Esophagus muscularis mucosa (tissue), 4 donors: ENCODE measurements at places on chromosomes 3 and 15. TPM values are rescaled to one million over a fixed set of nuclear protein-coding genes. Genes with fewer than 3 reads are reported as not detected.

DNA sequence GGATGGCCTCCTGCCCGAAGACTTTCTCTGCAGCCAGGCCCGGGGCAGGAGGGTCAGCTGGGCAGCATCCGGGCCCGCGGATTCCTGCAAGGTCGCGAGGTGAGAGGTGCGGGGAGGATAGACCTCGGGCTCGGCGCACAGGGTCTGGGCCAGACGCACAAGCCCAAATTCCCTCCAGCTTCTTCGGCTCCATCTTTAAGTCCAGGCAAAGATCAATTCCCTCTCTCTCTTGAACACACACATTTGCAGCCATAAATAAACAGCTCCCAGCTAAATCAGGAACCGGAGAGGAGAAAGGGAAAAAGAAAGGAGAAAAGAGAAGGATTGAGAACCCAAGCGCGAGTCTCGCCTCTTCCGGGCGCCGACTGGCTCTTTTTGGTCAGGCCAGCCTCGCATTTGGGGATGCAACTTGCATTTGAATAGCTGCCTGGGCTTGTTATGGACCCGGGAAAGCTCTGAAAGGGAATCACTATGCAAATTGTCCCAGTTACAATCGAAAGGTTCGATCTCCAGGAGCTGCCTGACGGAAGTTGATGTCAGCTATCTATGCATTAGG, 14.5 kb upstream of the ONECUT1 start:
- H3K36me3 ChIP-seq = no peaks in the 10 kb centered on the region
- peaks cover 100% of the 10 kb centered on the region for H3K27me3 ChIP-seq
- no peak overlapping the region for H3K27ac ChIP-seq

GRCh38 chr15:91099616-91099994, 452 bp upstream of the SV2B start:
- peaks cover 15% of the 10 kb centered on the region for H3K27me3 ChIP-seq
- peaks cover 25% of the 10 kb centered on the region for H3K4me1 ChIP-seq
- H3K36me3 ChIP-seq = no peaks in the 10 kb centered on the region
- H3K27ac ChIP-seq = no peak overlapping the region
- H3K4me3 ChIP-seq = peak overlapping the region; percentile 55

GRCh38 chr3:34396288-34396687, 597.9 kb downstream of the PDCD6IP start:
- DNase-seq = no peak
- no peaks in the 10 kb centered on the region for H3K27me3 ChIP-seq
- H3K4me1 ChIP-seq = no peaks in the 10 kb centered on the region
- no peaks in the 10 kb centered on the region for H3K36me3 ChIP-seq
- H3K4me3 ChIP-seq = no peak overlapping the region

DNA sequence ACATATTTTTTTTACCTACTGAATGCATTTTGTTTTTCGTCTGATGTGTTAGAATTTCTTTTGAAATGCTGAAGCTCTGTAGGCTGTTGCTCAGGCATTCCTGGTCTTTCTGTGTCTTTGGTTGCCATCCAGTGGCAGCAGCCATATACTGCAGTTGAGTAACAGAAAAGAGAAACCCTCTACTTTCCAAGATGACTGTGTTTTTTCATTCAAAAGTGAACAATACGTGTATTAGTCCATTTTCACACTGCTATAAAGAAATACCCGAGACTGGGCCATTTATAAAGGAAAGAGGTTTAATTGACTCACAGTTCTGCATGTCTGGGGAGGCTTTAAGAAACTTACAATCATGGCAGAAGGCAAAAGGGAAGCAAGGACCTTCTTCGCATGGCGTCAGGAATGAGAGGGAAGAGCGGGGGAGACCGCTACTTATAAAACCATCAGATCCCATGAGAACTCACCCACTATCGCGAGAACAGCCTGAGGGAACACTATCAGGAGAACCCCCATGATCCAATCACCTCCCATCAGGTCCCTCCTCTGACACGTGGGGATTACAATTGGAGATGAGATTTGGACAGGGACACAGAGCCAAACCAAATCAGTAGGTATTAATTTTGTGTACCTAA, 4.7 kb upstream of the GOLGA8B start:
- peaks cover 7% of the 10 kb centered on the region for H3K4me1 ChIP-seq
- H3K27ac ChIP-seq = peak overlapping the region; percentile 54
- H3K4me3 ChIP-seq = peak overlapping the region; percentile 34
- H3K36me3 ChIP-seq = no peaks in the 10 kb centered on the region
- peaks cover 4% of the 10 kb centered on the region for H3K27me3 ChIP-seq

DNA sequence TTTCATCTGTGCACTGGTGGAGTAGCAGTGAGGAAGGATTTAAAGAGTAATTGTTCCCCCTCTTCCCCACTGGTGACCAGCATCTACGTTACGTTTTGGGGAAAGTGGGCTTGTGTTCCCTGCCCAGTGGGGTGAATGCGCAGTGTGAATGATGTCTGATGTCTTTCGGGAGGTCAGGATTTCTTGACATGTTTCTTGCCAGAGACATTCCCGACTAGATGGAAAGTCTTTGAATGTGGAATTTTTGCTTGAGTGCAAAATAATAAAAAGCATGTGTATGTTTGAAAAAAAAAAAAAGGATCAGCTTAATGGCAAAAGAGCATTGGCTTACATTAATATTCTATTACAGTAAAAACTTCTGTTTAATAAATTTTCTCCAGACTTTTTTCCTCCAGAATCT, 632.2 kb downstream of the FOXP1 start:
- no peak overlapping the region for H3K4me3 ChIP-seq
- no peak overlapping the region for H3K27ac ChIP-seq
- H3K4me1 ChIP-seq = peaks cover 4% of the 10 kb centered on the region
- no peak for DNase-seq
- no peaks in the 10 kb centered on the region for H3K36me3 ChIP-seq

GRCh38 chr3:71907996-71908395, 123.0 kb upstream of the PROK2 start:
- peaks cover 10% of the 10 kb centered on the region for H3K4me1 ChIP-seq
- no peak overlapping the region for H3K4me3 ChIP-seq
- DNase-seq = no peak
- H3K36me3 ChIP-seq = no peaks in the 10 kb centered on the region

DNA sequence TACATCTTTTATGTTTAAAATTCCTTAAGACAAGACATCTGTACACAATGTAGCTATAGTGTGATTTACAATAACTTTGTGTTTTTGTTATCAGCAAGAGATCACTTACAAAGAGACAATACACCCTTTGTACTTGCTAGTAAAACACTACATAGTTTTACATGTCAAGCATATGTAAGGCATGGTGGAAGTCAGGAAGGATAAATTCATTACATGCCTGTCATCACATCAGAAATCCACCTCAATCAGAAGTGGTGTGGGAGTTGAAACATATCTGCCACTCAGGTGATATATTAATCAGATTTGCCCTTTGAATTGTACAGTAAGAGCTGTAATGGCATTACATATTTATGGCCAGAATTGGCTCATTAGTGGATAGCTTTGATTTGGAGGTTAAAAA, 95.5 kb downstream of the MBNL1 start:
- H3K36me3 ChIP-seq = no peaks in the 10 kb centered on the region
- no peak for DNase-seq
- no peaks in the 10 kb centered on the region for H3K27me3 ChIP-seq
- H3K4me3 ChIP-seq = no peak overlapping the region
- H3K4me1 ChIP-seq = peaks cover 80% of the 10 kb centered on the region
- no peak overlapping the region for H3K27ac ChIP-seq

- no peak overlapping the region for H3K27ac ChIP-seq
- DNase-seq = no peak
- no peaks in the 10 kb centered on the region for H3K4me1 ChIP-seq
- no peak overlapping the region for H3K4me3 ChIP-seq
- H3K27me3 ChIP-seq = no peaks in the 10 kb centered on the region
These were observed 683.4 kb upstream of the CFAP20DC start for GRCh38 chr3:59733041-59733809.

- no peak overlapping the region for H3K4me3 ChIP-seq
- no peak for DNase-seq
- no peaks in the 10 kb centered on the region for H3K4me1 ChIP-seq
- no peaks in the 10 kb centered on the region for H3K27me3 ChIP-seq
- no peaks in the 10 kb centered on the region for H3K36me3 ChIP-seq
These were observed 63.7 kb downstream of the WHAMM start for GRCh38 chr15:82873000-82873680.

DNA sequence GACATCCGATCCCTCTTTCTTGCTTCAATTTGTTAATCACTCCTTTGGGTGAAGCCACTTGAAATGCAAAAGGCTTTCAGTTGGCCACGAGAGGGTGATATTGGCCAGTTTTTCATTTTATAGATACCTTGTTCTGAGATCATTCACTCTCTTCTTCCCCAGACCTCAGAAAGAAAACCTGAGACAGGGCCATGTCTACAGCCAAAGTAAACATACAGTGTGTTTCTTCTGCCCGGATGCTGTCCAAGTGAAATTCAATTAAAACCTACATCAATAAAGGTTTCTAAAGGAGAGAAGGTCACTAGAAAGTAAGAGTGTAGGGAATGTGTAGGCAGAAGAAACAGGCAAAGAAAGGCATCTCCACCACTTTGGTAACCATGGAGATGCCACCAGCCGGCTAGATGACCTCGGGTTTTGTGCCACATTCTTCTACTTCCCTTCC, 39.5 kb upstream of the FMN1 start:
- peaks cover 4% of the 10 kb centered on the region for H3K27me3 ChIP-seq
- no peak overlapping the region for H3K4me3 ChIP-seq
- H3K4me1 ChIP-seq = no peaks in the 10 kb centered on the region

GRCh38 chr3:19263606-19264005, 115.3 kb downstream of the KCNH8 start:
- no peaks in the 10 kb centered on the region for H3K4me1 ChIP-seq
- no peaks in the 10 kb centered on the region for H3K27me3 ChIP-seq
- no peak overlapping the region for H3K27ac ChIP-seq
- no peak overlapping the region for H3K4me3 ChIP-seq
- no peak for DNase-seq
- H3K36me3 ChIP-seq = no peaks in the 10 kb centered on the region

GRCh38 chr3:9957214-9957613, 5.0 kb upstream of the PRRT3 start:
- H3K36me3 ChIP-seq = peaks cover 25% of the 10 kb centered on the region
- DNase-seq = no peak
- peaks cover 17% of the 10 kb centered on the region for H3K4me1 ChIP-seq

GRCh38 chr15:64610257-64610919, 150.0 kb downstream of the ZNF609 start:
- no peaks in the 10 kb centered on the region for H3K36me3 ChIP-seq
- no peak overlapping the region for H3K4me3 ChIP-seq
- H3K27ac ChIP-seq = no peak overlapping the region

DNA sequence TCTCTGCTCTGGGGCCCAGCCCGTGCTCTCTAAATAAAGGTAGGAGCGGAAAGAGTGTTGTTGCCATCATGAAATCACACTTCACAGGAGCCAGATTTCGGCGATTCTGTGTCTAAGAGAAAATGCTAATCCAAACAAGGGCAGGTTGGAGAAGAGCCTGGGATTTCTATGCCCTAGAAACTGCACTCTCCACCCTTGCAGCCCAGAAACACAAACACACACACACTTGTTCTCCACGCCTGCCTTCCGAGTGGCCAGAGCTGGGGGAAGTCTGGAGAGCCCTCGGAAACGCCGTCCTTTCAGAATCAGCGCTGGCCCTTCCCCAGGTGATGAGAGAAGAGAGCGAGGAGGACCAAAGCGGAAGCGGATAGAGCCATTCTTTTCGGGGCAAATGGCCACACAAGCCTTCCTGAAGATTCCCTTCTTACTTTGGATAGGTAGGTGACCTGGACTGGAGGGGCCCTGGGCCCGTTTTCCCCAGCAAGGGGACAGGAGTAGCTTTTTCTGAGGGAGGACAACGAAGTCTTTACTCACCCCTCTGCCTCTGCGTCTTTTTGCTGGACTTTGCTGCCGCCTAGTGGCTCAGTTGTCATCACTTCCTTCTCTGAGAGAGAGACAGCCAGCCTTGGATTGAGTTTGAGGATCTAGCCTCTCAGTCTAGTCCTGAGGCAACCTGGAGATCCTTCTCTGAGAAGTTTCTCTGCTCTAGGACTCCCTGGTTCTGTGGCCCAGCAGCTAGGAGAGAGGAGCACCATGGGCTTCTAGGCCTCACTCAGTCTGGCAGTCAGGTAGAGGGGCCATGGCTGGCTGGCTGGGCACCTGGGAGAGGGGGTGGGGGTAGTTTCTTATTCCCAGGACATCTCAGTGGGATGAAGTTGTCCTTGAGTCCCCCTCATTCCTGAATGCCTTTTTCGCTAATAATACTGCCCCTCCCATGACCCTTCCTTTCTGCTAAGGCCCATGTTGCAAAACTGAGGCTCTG, 37.7 kb downstream of the SENP8 start:
- no peaks in the 10 kb centered on the region for H3K36me3 ChIP-seq
- no peaks in the 10 kb centered on the region for H3K27me3 ChIP-seq
- H3K27ac ChIP-seq = peak overlapping the region; percentile 80
- peak overlapping the region; percentile 63 for H3K4me3 ChIP-seq
- H3K4me1 ChIP-seq = no peaks in the 10 kb centered on the region
- peak; percentile 96 for DNase-seq

GRCh38 chr3:18679238-18679637, 254.1 kb upstream of the SATB1 start:
- H3K4me3 ChIP-seq = no peak overlapping the region
- no peaks in the 10 kb centered on the region for H3K36me3 ChIP-seq
- H3K27ac ChIP-seq = no peak overlapping the region
- no peaks in the 10 kb centered on the region for H3K4me1 ChIP-seq
- DNase-seq = no peak
- H3K27me3 ChIP-seq = no peaks in the 10 kb centered on the region

DNA sequence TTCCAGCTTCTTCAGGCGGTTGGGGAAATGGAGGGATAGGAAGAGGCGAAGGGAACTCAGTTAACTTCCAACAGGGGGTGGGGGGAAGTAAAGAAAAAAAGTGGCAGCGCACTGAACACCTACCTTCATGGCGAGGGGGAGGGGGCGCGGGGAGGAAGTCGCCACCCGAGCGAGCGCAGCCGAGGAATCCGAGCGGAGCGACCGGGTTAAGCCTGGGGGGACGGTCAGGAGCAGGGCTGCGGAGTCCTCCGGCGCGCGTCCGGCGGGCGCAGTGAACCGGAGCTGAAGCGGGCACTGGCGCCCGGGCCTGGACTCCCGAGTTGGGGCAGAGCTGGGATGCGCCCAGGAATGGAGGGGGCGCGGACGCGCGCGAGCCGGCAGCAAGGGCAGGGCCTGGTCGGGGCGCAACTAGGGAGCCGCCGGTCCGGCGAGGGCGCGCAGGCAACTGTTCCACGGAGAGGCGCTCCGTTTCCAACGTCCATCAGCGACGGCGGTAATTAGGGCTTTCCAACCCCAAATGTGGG, at the start of gene WNT5A:
WNT5A (minus strand) TSS at position 450 of the 524 bp plus-strand sequence; CDS start at position 129, 321 bp downstream.
- peak within 1 kb of the TSS; percentile 90 for H3K4me3 ChIP-seq
- no peaks in the 10 kb centered on the region for H3K36me3 ChIP-seq
- DNase-seq = no peak
- H3K4me1 ChIP-seq = peaks cover 9% of the 10 kb centered on the region
- H3K27ac ChIP-seq = peak within 1 kb of the TSS; percentile 87

GRCh38 chr3:43959498-43960447, 269.0 kb downstream of the ABHD5 start:
- DNase-seq = peak; percentile 87
- no peaks in the 10 kb centered on the region for H3K27me3 ChIP-seq
- no peak overlapping the region for H3K4me3 ChIP-seq
- H3K27ac ChIP-seq = no peak overlapping the region
- H3K36me3 ChIP-seq = no peaks in the 10 kb centered on the region
- no peaks in the 10 kb centered on the region for H3K4me1 ChIP-seq

The PLCH1 gene
- 0.52 TPM for total RNA-seq

The ERICH6 gene
- not detected for total RNA-seq

The LRRIQ4 gene
- total RNA-seq = not detected

The TMEM44 gene
- total RNA-seq = 10.8 TPM

The LDHAL6B gene
- total RNA-seq = not detected

The HRG gene
- not detected for total RNA-seq

The KY gene
- 1.2 TPM for total RNA-seq
